ENCODE measurements at places on chromosomes 2 and 18.

GRCh38 chr18:3321133-3321812, 59.3 kb downstream of the MYL12B start:
- DNase-seq = no peak

DNA sequence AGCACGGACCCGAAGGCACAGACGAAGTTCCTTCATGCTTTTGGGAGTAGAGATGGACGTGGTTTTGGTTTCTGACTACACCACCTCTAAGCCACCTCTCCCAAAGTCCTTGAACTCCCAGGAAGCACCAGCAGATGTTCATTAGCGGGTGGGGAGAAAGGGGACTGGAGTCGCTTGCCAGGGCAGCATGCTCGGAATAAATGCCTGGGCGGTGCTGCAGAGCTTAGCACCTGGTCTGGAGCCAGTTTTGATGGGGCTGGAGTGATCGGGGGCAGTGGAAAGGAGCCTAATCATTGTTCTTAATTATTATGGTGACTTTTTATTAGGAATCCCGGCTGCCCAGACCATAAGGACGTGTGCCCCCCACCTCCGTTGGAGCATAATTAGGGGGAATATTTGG, 220.8 kb downstream of the TFCP2L1 start:
- DNase-seq = no peak

DNA sequence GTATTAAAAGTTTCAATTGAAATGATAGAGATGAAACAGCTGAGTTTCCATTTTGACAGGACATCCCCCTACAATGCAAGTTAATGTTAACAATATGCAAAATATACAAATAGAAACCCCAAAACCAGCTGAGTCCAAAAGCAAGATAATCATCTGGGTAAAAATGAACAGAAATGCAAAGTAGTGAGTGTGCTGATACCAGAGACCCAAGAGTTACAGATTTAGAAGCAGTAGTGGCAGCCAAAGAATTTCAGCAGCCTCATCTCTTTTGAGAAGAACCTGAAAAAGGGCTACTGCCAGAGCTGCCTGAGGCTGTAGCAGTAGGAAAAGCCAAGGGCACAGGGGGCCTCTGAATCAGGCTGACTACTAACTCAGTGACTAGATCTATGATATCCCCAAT, 82.6 kb downstream of the THADA start:
- no peak for DNase-seq

DNA sequence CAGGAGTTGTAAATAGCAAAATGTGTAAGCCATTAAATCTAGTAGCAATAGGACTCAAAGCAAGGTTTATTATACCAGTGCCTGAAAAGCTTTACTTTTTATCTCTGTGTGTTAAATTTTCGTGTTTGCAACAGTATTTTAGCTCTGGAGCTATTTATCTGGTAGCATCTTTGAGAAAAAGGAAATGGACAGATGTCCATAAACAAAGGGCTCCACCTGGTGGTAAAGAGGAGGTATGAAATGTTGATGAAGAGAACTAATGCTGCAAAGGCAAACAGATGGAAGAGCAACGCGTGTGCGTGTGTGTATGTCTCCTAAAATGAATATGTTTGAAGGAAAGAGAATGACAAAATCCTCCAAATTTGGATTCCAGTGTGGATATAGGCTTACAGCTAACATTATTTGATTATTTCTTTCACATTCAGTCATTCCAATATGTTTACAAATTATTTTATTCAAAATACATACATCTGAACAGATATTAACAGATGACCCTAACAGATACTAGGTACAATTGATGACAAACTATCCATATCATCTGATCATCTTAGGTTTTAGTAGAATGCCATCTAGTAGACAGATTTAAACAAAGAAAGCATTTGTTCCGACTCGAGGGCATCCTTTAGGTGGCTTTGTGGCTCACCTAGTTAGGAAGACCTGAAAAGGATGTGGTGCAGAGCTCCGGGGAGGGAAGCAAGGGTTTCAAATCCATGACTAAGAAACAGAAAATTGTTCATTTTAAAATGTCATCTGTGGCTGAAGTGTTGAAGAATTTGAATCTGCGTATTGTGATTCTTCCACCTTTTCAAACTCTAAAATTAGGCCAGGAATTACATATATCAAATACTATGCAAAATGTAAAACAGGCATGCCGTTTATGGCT, 383.3 kb downstream of the MTX2 start:
- DNase-seq = no peak

DNA sequence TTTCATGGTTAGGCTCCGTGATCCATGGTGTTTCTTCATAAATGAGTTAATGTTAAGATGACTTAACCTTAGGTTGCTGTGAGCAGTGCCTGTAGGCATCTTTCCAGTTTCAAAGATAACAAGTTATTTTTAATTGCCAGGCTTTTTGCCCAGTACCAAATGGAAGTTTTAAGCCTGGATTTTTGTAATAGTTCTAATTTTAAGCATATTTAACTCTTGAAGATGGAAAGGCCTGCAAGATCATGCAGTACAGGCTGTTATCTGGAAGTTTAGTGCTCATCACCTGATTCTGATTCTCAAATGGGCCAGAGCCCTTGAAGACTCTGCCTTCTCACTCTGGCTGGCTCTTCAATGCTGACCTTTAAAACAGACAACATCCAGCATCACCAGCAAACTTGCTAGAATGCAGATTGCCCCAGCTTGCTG, 141.3 kb downstream of the NCK2 start:
- no peak for DNase-seq

DNA sequence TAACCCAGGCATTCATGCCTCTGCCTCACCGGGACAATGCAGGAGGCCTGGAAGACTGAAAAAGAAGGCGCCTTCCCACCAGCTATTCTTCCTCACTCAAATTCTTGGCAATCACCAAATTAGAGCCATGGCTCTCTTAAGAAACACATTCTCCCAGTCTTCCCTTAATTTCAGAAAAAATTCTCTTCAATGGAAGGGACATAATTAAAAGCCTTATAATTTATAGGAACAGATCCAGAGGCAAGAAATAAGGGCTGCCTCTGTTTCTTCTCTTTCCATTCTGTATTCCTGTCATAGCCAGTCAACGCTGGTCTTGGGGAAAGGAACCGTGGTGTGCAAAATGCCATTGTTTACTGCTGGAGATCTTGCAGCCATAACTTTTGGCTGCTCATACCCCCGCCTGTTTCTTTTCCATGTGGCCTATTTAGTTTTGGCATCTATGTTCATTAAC, 32.8 kb downstream of the DTNA start:
- no peak for DNase-seq

GRCh38 chr2:52765735-52766134, 1001.9 kb upstream of the CHAC2 start:
- DNase-seq = no peak

- DNase-seq = no peak
Observed at GRCh38 chr18:54218299-54218698, 6.2 kb downstream of the MBD2 start.
